Right lung (tissue), 10 donors: ENCODE measurements at places on chromosomes 1 and 21.

DNA sequence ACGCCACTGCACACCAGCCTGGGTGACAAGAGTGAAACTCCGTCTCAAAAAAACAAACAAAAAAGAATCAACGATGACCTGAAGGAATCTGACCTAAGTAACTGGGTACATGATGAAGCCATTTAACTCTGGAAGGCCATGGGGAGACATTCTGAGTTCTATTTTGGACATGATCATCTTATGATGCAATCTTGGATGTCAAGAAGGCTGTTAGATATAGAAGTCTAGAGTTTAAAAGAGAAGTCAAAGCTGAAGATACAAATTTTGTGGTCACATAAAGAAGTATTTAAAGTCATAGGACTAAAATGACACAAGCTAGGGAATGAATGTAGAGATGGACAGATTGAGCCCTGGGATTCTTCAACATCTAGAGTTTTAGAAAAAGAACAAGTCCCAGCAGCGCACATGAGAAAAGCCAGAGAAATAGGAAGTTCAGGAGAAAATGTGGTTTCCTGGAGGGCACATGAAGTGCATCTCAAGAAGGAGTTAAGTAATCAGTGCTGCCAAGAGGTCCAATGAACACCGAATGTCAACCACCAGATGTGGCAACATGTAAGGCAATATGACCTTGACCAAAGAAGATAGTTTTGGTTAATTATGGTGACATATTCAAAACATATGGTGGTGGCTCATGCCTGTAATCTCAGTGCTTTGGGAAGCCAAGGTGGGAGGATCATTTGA lies 26.8 kb downstream of the ELK4 start:
- DNase-seq, result no peak

DNA sequence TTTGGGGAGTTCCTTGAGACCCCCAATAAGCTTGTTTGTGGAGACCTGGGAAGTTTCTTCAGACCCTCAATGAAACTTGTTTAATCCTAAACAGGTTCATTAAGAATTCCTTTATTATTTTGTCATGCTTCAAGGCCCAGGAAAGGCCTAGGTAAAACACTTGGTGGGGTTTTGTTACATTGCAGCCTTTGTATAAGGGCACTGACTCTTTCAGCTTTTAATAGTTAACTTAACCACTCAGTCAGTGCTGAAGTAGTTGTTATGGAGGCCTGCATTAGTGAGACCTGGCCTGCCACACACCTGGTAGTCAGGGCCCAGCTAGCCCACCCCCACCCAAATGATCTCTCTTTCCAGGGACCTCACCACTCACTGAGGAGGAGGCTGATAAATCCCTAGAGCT lies 103.7 kb downstream of the FCRL5 start:
- DNase-seq, result no peak

GRCh38 chr1:5661196-5662085 lies 330.8 kb downstream of the NPHP4 start:
- no peak for DNase-seq

GRCh38 chr21:33682992-33683627 lies 40.8 kb downstream of the ITSN1 start:
- no peak for DNase-seq

DNA sequence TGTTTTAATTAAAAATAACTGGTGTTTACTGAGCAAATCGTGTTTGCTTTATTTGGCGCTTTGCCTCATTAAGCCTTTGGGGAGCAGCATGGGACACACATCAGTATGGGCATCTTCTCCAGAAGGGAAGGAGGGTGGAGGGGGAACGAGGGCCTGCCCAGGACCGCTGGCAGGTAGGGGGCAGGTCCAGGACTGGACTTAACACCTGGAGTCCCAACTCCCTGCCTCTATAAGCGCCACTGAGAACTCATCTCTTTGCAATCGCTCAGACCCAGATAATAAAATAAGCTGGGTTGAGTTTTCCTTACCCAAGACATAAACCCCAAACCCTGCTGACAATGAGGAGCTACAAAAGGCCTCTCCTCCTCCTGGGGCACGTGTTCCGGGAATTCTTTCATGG lies 15.1 kb downstream of the ABCG1 start:
- no peak for DNase-seq

GRCh38 chr1:59967141-59967697 lies 40.6 kb upstream of the CYP2J2 start:
- no peak for DNase-seq

GRCh38 chr1:64877151-64877550 lies 89.2 kb downstream of the JAK1 start:
- DNase-seq, result no peak

- no peak for DNase-seq
Measured at GRCh38 chr1:180586671-180587155, 27.9 kb downstream of the OVAAL start.

DNA sequence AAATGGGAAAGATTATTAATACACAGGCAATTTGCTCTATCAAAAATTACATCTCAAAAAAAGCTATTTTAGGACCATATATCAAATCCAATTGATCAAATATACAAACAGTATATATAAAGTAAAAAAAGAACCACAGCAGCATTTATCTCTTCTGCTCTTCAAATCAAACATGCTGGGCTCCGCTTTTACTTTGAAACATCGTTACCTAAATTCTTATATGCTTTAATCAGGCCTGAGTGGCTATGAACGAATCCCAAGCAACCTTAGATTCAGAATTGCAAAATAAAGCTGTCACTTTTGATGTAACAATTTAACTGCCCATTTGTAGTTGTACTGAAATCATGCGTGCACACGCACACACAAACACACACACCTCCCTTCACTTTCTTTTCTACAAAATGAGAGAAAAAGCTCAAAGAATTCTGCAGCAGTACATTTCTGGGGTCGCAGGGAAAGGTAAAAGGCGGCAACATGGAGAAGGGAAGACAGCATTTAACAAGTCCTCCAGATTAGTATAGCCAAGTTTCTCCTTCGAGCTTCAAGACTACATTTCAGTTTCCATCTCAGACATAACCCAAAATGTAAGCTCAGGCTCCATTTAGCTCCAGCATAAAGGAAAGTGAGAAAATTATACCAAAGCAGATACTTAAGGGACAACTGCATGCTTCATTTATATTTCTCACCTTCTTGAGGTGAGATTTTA lies 92.2 kb upstream of the TTC39A start:
- DNase-seq, result no peak

DNA sequence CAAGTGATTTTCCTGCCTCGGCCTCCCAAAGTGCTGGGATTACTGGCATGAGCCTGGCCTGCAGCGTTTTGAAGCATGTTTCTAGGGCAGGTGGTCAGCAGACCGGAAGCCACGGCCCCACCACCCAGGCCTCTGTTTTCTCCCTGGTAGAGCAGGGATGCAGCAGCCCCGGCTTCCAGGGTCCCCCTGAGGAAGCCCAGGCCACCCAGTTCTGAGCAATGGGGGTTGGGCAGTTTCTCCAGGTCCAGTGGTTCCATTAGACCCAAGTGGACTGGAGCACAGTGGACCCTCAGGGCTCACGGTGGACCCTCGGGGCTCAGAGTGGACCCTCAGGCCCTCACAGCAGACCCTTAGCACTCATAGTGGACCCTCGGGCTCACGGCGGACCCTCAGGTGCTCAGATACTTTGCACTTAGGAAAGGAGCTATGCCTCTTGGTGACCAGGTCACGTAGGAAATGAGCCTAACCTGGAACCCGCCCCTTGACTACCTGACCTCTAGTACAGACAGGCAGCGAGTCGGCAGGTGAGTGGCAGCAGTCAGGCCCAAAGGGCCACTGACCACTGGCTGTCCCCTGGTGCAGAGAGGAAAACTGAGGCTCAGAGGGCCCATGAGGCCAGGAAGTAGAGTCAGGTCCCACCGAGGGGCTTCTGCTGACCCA lies 4.6 kb upstream of the FNDC10 start:
- DNase-seq, result no peak

DNA sequence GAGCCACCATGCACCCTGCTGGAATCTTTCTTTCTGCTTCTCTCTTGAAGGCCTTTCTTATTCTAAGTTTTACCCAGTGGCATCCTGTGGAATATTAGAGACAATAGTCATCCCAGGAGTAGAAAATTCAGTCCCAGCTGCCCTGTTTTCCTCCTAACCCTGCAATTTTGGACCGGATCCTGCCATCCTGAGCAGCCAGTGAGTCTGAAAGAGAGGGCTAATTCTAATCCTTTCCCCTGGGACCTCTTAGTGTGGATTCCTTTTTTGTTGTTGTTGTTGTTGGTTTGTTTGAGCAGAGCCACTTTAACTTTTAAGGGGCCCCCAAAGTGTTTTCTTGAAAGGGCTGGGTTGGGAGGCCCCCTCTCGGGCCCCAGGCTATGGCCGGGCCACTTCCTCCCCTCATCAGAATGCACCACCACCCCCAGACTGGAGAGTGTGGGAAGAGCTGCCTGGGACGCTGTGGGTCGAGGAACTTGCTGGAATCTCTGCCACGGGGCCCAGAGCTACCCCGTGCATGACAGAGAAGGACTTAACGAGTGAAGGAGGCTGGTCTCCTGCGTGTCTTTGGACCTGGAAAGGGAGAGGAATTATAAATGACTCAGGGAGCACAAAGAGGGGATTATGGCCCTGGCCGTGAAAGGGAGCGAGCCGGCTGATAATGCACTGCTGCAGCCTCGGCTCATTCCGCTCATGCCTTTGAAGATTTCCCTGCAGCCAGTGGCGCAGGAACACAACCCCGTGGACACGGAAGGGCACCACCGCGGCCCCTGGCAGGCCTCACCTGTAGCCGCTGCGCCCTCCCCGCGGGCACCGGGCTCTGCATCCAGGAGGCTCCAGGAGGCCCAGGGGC lies 81.0 kb upstream of the AKT3 start:
- no peak for DNase-seq

GRCh38 chr1:24081190-24081589 lies 30.7 kb downstream of the MYOM3 start:
- no peak for DNase-seq

DNA sequence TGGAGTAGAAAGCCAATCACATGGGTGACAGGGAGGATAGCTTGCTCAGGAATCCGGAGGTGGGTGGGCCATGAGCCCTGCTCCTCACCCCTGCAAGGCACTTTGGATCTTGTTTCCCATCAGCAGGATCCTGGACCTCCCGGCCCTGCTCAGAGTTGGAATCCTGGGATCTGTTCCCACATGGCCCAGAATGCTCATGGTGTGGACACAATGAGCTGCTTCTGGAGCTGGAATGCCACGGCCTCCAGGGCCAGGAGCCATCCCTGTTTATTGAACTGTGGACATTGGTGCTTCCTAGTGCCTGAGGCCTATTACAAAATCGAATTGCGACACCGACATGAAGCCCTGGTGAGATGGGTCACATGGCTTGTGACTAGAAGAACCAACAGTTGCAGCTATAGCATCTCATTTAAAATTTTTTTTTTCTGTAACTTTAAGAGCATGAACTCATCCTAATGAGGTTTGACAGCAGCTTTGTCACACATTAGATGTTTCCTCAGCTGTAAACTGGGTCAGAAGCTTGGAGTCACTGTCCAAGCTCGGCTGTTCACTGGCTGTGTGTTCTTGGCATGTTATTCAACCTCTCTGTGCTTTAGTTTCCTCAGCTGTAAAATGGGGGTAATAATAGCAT lies 40.4 kb upstream of the GOLT1A start:
- DNase-seq, result no peak

- DNase-seq, result no peak
Measured at GRCh38 chr1:243708210-243708609, 141.8 kb downstream of the AKT3 start.

DNA sequence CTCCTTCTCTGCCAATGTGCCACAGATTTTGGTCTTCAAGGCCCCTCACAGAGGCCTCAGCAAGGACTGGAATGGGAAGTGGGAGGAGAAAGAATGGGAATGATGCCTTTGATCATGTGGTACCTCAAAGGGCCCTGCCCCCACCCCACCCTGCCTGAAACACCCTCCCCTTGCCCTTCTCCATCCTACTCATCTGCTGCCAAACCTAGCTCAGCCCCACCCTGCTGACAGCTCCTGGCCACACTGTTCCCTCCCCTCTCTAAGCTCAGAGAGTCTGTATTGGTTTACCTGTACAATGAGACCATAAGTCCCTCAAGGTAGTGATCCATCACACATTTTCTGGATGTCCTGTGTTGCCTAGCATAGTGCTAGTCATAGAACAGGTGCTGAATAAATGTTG lies 6.7 kb upstream of the ARHGAP30 start:
- DNase-seq, result no peak

DNA sequence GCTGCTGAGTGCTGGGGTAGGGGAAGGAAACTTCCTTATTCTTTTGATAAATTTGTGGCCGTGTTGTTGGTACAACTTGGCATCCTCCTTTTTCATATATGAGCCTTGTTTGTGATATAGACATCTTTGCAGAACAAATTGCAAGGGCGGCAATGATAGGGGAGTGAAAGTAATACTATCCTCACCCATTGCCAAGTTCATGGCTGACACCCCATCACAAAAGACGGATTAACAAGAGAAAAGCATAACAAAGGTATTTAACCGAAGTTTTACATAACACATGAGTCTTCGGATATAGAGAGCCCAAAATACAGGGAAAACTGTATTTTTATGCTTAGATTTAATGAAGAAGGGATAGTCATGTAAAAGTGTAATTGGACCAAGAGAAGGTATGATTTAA lies 86.3 kb upstream of the TMPRSS2 start:
- DNase-seq, result no peak

GRCh38 chr1:24503870-24504523 lies 1.4 kb downstream of the RCAN3 start:
- DNase-seq, result no peak

DNA sequence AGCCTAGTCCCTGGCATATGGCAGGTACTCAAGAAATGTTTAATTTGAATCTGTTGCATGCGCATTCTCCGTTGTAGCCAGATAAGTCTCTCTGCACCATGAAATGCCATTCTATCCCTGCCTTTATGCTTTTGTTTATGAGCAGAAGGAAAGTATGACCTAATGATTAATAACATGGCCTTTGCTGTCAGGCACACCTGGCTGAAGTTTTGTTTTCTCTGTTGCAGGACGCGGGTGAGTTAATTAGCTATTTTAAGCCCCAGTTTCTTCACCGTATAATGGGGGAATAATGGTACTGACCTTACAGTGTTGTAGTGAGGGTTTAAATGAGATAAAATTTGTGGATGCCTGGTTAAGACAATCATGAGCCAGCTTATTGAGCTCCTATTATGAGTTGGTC lies 87.7 kb downstream of the ST6GALNAC3 start:
- DNase-seq, result no peak

DNA sequence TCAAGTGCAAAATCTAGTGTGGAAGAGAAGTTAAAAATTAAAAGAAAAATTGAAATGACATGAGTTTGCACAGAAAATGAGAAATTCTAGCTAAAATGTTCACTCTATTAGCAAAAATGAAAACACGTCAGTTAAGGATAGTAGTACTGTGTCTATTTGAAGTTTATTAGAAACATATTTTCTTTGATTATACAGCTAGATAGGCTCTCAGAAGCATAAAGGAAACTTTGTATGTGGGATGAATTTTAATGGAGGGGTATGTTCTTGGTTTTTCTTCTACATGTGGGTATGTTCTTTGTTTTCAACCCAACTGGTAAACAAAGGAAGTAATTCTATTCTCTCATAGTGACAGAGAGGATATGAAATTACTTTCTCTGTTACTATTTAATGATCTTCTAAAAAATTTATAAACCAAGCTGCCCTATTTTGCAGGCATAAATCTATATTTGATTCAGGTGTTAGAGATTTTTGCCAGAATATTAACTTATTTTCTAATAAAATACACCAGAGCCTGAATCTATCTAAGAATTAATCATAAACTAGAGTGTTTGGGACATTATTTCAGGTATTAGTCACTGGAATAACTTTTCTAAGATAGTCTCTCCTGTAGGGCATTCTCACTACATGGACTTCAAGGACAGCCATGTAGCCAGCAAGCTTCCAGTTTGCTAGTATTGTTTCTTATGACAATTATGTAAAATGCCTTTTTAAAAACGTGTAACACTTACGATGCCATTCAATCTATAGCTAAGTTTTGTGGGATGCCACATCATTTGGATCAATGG lies 15.8 kb downstream of the GPSM2 start:
- no peak for DNase-seq
